ENCODE measurements at places on chromosomes 11 and 22.

DNA sequence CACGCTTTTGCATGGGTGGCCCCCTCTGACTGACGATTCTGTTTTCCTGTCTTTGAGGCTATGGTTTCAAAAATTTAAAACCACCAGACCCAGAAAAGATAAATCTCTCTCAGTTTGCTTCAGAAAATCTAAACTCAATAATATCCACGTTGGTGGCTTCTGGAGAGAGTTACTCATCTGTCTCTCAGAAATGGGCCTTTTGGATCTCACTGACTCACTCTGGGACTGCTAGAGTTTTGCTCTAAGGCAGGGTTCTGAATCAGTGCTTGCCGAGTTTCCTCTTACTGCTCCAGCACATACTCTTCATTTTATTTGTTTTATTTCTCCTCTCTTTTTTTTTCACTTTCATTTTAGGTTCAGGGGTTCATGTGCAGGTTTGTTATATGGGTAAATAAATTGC is 305.7 kb downstream of the BLID start:
- peak; percentile 89 for DNase-seq

DNA sequence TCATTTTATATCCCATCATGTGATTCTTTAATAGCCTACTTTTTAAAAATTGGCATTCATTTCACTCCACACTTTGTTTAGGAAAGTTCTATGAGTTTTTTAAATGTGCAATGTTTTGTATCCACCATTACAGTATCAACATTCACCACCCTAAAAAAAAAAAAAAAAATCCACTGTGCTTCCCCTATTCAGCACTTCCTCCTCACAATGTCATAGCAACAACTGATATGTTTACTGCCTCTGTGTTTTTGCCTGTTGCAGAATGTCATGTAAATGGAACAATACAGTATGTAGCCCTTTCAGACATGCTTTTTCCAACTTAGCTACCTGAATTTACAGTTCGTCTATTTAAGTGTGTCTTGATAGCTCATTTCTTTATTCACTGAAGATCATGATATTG is 754.2 kb downstream of the FAM181B start:
- DNase-seq, result no peak

DNA sequence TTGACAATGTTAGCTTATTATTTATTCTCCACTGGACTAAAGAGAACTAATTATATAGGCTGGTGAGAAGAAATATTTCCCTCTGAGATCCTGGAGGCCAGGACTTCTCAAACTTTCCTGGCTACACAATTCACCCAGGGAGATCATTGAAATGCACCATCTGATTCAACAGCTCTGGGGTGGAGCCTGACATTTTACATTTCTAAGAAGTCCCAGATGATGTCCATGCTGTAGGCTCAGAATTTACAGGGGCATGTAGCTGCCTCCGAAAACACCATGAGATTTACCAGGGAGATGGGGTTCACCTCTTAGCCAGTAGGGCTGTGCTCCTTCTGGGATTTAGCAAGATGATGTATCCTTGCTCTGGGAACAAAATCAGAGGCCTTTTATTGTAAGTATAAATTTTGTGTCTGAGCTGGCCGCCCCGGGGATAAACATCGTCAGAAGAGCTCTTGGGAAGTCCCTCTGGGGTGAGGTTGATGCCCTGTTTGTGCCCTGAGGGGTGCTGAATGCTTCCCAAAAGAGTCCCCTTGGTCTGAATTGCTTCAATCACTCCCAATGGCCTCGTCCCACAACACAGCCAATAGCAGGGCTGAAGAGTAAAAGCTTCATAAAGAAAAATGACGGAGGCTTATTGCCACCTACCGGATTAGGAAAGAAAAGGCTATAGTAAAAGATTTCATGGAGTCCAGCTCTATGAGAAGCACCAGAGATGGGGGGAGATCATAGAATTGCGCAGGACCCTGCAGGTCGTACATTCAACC is 33.4 kb upstream of the API5 start:
- peak; percentile 53 for DNase-seq

GRCh38 chr11:126385991-126386728 is 30.7 kb downstream of the ST3GAL4 start:
- DNase-seq, result no peak

- no peak for DNase-seq
These were observed 38.7 kb downstream of the ELFN2 start for GRCh38 chr22:37388538-37388937.

GRCh38 chr11:11988099-11988651 is 20.3 kb downstream of the DKK3 start:
- peak; percentile 97 for DNase-seq

DNA sequence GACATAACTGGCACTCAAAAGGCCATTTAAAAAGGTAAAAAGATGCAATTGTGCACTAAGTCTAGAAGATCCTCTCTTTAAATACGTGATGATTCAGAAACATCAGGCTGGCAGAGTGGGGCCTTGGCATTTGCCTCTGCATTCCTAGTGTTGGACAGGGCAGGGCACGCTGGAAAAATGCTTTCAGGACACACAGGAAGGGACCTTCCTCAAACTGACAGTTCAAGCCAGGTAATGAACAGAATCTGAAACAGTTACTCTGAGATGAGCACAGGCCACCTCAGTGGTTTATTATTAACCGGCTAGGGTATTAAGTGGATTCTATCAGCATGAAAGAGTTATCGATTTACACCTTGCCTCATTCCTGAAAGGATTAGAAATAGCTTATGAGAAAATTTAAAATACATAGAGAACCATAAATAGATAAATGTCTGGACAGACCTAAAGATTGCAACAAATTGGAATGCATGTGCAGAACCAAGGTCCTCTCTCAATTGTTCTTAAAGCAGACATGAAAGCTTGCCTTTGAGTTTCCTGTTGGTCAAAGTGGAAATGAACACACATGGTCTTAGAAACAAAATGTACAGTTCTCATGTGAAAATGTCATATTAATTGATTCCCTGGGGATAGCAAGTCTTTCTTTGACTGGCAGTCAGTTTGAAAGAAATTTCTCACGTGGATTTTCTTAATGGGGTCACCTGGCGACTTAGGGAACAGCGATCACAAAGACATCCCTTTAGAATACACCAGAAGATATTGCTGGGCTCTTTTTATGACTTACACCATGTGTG is 21.5 kb upstream of the CSNK2A3 start:
- DNase-seq, result no peak

- peak; percentile 42 for DNase-seq
These were observed 32.2 kb upstream of the AQP11 start for GRCh38 chr11:77557553-77557952.

- DNase-seq, result no peak
These were observed 222.7 kb downstream of the SNX19 start for GRCh38 chr11:130693543-130693942.

DNA sequence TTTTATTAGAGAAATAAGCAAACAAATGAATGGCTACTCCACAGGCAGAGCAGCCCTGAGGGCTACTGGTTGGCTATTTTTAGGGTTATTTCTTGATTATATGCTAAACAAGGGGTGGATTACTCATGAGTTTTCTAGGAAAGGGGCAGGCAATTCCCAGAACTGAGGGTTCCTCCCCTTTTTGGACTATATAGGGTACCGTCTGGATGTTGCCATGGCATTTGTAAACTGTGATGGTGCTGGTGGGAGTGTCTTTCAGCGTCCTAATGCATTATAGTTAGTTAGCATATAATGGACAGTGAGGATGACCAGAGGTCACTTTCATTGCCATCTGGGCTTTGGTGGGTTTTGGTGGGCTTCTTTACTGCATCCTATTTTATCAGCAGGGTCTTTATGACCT is 19.2 kb downstream of the SLC22A6 start:
- DNase-seq, result peak; percentile 7

DNA sequence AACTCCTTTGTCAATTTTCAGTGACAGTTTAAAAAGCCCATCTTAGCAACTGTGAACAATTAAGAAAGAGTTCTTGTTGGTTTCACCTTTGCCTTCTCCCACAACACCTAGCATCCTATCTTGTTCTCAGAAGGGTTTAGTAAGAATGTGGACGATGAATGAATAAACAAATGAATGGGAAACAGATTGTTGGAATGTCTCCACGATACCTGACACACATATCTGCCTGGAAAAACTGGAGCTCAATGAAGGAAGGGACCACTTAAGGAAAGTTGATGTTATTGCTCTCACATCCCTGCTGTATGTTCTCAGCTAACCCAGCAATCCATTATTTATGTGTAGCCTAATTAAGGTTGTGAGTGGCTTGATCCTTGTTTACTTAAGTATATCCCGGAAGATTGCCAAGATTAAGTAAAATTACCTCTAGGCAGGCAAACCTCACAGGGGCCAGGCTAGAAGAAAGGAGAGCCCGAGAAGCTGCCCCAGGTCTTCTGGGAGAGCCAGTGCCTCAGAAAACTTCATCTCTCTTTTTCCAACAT is 286.4 kb downstream of the NXPE2 start:
- DNase-seq, result peak; percentile 12

DNA sequence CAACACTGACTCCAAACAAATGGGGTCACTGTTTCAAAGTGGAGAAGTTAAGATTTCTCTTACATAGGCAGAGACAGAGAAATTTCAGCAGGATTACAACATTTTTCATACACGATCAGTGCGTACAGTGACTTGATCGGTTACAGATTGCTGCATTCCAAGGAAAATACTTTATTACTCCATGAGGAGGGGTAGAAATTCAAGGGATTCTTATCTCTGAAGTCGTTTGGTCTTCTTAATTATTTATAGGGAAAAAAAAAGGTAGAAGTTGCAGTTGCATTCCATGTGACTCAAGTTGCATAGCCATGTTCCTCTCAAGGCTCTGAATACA is 10.7 kb upstream of the SMIM38 start:
- DNase-seq, result no peak

DNA sequence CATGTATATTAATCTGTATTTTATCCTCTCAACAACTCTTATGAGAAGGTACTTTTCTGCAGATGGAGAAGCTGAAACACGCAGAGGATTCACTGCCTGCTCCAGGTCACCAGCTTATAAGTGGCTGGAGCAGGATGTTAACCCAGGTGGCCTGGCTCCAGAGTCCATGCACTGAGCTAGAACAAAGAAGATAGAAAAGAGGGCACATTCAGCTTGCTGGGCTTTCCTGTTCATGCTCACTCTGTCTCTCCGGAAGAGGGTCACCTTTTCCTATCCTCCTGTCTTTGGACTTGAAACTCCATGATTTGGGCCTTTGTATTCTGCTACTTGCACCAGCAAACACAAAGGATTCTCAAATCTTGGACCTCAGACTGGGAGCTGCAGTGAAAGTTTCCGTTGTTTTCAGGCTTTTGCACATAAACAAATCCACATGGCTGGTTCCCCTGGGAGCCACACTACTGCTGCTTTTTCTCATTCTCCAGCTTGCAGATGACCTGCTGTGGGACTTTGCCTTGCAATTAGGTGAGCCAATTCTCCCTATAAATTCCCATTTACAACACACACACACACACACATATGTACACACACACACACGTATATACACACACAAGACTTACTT is 117.3 kb upstream of the GRK3 start:
- no peak for DNase-seq

DNA sequence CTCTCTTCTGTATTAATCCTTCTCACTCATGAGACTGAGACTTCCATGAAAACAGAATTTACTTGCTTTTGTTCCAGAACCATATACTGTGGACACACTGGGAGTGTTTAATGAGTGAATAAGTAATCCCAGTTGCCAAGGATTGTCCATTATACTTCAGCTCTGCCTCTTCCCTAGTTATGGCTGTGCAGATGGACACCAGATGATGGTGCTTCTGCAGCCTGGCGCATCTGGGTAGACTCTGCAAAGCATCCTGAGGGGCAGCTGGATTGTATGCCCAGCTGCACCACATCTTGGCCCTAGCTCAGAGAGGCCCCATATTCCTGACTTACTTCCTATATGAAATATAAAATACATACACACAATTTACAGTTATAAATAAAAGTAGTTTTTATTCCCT is 43.5 kb downstream of the DBX1 start:
- no peak for DNase-seq

GRCh38 chr11:86955111-86955360 is 159 bp downstream of the FZD4 start:
- no peak for DNase-seq

GRCh38 chr11:73367482-73368024 is 8.6 kb upstream of the RELT start:
- DNase-seq, result no peak

DNA sequence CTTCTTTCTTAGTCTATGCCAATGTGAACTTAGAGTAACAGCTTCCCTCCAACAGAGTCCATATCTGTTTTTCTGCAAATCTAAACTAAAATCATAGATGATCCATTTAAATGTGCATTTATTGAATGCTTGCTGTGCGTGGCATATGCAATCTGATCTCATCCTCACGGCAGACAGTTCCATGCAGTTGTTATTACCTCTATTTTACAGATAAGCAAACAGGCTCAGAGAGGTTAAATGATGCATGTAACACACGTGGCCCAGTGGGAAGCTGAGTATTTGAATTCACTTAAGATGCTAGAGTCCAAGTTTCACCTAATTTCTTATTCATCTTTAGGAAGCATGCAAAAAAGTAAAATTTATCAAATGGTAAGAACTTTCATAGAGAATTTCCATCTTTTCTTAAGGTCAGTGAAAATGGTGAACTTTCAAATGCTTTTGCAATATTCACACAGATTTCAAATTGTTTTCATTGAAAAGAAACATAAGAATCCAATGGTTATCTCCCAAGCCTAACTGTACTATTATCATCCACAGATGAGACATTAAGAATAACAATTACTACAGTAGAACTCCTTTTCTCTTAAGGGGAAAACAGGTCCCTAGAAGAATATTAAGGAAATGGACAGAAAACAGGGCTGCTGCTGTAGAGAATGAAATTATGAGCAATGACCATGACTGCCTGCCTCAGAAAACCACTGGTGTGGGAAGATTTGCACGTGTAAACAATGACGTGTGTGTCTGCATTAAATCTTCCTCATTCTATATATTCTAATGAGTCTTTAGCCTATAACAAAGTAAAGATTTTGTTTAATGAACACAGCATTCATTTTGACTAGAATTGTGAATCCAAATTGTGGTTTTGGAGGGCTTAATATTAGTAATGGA is 1171.3 kb downstream of the LRRC4C start:
- DNase-seq, result no peak

- no peak for DNase-seq
These were observed 148.8 kb downstream of the MPPED1 start for GRCh38 chr22:43560651-43561050.

GRCh38 chr22:47110817-47111443 is 348.5 kb downstream of the TBC1D22A start:
- no peak for DNase-seq

- DNase-seq, result no peak
These were observed 912 bp downstream of the KREMEN1 start for GRCh38 chr22:29073618-29074275.

DNA sequence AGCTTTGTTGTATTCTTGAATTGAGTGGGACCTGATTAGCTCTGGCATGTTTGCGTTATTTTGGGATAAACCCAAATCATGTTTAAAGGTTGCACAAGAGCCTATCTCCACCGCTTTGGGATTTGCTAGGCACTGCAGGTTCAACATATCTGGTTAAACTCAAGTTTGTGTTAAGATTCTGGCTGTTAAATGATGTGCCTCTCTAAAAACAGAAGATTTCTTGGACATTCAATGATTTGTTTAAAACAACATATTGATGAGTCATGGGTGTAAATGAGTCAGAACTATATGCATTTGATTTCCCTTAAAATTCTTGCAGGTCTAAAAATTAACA is 67.4 kb downstream of the AMOTL1 start:
- DNase-seq, result peak; percentile 14
